ENCODE measurements at places on chromosomes 1 and 21.

DNA sequence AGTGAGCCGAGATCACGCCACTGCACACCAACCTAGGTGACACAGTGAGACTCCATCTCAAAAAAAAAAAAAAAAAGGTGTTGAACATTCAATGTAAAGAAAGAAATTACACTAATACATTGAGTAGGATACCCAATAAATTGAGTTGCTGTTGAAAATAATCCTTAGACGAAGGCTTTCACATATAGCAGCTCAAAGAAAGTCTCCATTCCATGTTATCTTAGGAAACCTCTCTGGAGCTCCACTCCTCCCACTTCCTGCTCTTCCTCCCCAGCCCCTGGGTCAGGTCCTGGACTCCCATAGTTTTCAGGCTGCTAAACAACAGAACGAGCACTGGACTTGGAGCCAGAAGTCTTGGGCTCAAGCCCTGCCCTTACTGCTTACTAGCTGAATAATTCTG lies 15.6 kb upstream of the CNR2 start:
- no peak for DNase-seq

DNA sequence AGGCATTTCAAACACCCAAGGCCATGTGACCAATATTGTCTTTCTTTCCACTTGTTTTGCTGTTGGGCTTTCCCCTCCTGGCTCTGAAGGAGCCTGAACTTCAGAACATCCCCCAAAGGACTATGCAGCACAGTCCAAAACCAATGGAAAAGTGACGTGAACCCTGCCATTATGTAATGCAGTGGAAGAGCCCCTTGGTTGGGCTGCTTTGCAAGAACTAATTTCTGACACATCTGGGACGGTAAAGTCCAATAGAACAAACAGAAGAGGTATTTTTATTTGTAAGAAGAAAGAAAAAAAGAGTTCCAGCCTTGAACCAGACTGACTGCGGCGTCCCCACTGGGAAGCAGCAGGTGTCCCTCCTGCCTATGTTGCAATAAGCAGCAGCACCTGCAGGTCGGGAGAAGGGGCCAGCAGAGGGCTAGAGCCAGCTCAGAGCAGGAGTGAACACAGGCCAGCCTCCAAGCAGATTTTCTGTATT lies 116.7 kb downstream of the CDC7 start:
- no peak for DNase-seq

- no peak for DNase-seq
Measured at GRCh38 chr1:218558271-218558810, 213.2 kb downstream of the TGFB2 start.

- no peak for DNase-seq
Measured at GRCh38 chr1:201702936-201703335, 126.0 kb upstream of the IPO9 start.

- DNase-seq = no peak
Measured at GRCh38 chr1:113858982-113859381, 12.5 kb downstream of the PTPN22 start.

DNA sequence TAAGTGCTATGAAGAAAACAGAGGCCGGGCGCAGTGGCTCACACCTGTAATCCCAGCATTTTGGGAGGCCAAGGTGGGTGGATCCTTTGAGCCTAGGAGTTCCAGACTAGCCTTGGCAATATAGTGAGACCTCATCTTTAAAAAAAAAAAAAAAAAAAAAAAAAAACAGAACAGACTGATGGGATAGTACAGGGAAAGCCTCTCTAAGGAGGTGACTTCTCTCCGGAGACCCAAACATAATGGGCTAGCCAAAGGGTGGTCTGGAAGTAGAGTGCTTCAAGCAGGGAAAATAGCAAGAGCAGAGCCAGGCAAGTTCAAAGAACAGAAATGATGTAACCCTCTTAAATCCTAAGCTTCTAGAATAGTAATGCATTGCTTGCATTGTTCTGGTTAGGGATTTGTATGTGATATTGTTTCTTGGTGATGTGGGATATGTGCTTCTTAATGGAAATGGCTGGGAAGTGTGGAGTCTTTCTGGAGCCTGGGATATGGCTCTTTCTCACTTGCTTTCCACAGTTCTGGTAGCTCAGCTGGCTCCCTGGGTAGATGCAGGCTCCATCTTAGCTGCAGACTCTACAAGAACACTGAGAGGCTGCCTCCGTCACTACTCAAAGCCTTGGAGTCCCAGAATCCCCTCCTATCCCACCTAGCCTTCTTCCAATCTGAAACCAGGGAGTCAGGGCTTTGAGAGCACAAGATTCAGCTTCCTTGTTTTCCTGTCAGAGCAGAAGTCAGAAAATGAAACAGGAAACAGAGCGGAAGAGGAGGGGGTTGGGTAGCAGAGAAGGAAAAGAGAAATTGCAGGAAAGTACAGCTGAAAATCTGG lies 1.9 kb upstream of the PIGV start:
- DNase-seq = no peak

DNA sequence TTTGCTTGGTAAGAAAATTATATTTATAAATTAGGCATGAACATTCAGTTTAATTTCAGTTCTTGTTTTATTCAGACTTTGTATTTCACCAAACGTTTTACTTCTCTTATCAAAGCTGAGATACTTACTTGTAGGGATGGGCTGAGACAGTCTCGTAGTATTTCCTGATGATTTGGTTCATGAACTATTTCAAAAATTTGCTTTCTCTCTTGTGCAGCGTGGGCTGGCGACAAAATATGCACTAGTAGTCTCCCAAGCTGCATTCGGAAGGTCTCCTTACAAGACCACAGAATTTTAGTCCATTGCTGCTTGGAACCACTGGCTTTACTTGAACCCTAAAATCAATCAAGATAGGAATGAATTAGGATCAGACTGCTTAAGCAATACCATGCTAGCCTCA lies 91.7 kb upstream of the GNG4 start:
- no peak for DNase-seq

DNA sequence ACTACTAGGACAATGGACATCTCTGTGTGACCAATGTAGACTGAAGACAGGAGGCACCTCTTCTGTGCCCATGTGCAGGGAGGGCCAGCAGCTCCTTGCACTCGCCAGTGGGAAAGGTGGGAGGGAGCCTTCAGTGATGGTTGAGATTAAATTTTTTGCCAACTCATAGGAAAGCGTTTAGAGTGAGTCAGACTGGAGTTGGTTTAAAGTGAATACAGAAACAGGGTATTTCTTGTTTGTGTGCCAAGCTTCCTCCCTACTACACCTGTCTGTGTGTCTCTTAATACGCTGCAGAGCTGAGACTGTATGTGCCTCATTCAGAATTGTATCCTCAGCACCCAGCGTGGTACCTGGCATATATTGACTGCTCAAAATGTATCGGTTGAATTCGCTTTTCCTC lies 13.5 kb upstream of the COL16A1 start:
- no peak for DNase-seq

DNA sequence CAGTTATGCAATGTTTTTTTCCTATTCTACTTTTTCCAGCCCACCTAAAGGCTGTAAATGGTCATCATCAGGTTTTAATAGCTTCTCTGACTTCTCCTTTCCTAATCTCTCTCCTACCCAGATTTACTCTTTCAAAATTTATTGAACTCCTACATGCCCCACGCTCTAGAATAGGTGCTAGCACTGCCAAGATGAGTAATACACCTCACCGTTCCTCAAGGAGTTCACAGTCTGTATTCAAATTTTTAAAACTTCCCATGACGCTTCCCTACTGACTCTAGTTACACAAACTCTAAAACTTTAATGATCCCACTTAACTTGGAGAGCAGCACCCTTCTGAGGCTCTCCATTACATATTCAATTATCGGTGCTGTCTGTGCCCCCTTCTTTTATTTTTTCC lies 51.6 kb downstream of the ALG14 start:
- no peak for DNase-seq

DNA sequence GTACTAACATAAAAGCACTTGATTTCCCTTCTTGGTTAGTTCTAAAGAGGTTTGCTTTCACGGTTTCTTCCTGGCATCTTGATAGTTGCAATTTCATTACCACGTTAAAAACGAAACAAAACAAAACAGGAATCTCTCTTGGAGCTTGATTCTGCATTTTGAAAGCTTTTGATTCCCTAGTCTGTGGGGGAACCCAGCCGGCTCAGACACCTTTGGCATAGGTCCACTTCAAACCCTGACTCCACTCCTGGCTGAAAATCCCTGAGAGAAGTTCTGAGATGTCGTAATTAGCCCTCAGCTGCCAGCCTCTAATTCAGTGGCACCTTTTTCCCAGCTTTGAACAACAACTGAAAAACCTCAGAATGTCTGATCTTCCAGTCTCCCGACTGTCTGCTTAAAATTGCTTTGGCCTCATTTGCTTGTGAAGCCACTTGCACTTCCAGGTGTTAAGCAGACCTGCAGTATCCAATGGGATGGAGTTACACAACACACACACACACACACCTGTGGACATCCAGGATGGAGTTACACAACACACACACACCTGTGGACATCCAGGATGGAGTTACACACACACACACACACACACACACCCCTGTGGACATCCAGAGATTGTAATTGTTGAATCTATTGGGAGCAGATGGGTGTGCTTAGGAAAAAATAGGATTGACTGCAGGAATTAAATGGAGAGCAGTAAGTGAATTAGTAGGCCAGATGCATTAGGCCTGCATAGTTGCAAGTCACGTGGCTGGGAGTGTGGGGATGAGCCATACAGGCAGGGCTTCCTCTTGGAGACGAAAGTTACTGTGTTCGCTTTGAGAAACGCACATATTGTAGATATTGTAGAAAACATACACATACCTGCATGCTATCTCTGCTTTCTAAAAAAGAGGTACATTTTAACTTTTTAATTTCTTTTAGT lies 285.6 kb upstream of the FMN2 start:
- DNase-seq = no peak

- DNase-seq = no peak
Measured at GRCh38 chr1:36919491-36920145, 114.7 kb downstream of the GRIK3 start.

DNA sequence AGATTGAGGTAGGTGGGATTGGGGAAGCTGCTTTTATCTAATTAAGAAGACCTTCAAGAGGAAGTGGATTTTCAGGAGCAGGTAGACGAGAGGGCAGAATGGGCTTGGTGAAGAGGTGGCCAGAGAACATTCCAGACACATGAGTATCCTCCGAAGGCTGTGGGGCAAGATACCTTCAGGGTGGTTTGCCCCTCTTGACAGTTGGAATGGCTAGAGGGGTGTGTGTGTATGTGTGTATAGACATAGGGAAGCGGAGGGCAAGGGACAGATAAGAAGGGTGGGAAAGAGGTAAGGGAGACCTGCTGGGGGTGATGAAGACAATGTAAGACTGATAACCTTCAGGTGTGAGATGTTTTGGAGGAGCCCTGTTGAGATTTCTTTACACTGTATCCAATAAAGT lies 46.8 kb upstream of the TSPAN2 start:
- DNase-seq = no peak

GRCh38 chr1:10630661-10631120 lies 155.9 kb downstream of the PEX14 start:
- no peak for DNase-seq

DNA sequence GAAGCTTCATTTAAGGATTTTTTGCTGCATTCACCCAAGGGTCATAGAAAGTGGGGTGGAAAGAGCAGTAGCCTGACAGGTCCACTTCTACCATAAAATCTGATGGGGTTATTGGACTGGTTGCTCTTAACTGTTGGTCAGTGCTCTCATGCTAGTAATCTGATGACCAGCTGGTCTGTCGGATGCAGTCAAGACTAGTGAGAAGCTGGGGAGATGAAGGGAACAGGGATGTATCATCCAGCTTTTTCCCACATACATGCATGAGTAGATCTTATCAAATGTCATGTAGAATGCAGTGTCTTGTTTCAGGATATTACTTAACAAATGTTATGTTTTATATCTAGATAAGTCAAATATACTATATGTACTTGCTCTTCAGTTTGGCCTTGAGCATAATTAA lies 11.1 kb downstream of the ATP1B1 start:
- DNase-seq = no peak

GRCh38 chr1:244815600-244816099 lies 19.8 kb upstream of the COX20 start:
- DNase-seq = peak; percentile 94

- no peak for DNase-seq
Measured at GRCh38 chr1:157034137-157034800, 11.3 kb downstream of the ARHGEF11 start.

DNA sequence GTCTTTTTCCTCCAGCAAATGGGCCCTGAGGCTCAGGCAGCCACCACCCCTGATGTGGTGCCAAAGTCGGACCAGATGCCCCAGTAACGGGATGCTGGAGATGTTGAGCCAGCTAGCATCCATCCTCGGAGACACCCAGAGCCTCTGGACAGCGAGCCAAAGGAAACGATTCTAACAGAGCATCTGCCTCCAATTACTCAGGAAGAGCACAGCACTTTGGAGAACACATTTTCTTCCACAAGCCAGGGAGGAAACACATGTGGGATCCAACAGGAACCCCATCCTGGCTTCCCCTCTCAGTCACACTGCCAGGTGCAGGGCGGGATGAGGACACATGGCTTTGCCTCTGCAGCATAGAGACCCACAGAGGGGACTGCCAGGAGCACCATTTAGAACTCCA lies 44.9 kb downstream of the C1orf198 start:
- DNase-seq = no peak

DNA sequence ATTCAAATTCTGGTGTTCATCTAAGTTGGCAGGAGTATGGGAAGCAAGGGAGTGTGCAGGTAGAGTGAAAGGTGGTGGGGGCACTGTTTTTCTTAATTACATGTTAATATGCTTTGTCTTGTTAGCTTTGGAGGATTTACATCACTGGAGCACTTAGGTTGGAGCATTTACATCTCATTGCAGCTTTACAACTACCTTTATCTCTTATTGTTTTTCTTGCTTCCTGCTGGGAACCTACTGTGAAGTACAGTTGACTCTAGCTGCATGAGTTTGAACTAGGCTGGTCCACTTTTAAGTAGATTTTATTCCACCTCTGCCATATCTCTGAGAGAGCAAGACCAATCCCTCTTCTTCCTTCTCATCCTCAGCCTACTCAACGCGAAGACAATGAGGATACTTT lies 554.8 kb upstream of the B3GALT2 start:
- DNase-seq = no peak

DNA sequence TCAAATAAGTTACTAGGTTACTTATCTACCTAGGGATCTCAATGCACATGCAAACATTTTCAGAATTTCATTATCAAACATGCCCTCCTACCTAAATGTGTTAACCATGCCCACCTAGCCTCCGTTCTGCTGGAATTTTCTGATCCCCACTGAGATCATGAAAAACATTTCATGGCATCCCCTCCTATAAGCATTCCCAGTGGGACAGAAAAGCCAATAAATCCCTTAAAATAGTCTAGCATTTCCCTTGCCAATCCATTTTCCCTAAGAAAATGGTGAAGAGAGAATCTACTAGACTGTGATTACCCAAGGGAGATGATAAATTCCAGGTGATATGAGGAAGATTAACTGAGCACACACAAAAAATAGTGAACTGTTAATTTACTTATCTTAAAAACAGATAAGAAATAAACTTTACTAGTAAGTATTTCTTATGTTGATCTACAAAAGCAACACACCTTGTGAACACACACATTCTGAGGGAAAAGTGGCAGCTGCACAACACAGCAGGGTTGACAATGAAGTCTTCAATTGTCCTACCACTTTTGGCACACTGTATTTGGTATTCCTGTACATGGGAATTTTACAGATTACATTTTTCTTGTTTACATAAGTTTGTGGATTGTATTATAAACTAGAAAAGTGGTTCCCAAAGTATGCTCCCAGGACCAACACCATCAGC lies 49.6 kb downstream of the ARID4B start:
- no peak for DNase-seq

GRCh38 chr1:209736490-209737117 lies 19.2 kb upstream of the TRAF3IP3 start:
- no peak for DNase-seq

- no peak for DNase-seq
Measured at GRCh38 chr1:10497109-10497508, 22.4 kb downstream of the PEX14 start.

All from SIG-M5 (cell line).